ENCODE measurements at places on chromosomes 11 and 22. TPM values are rescaled to one million over a fixed set of nuclear protein-coding genes. Genes with fewer than 3 reads are reported as not detected.

The TPBGL gene
- not detected for total RNA-seq

The TRIM29 gene
- total RNA-seq = 204 TPM

The HOATZ gene
- not detected for total RNA-seq

The SAA4 gene
- not detected for total RNA-seq

The SLC37A2 gene
- total RNA-seq = 34.8 TPM

The KDELR3 gene
- total RNA-seq = 6.5 TPM
